ENCODE measurements at places on chromosomes 4 and X.
A peak's percentile ranks its signal among the peaks of the same experiment; 100 is the strongest.

- no peak for DNase-seq
Observed at GRCh38 chrX:109362101-109362500, 119.8 kb downstream of the GUCY2F start.

- no peak for DNase-seq
Observed at GRCh38 chr4:148335133-148335532, 107.1 kb downstream of the NR3C2 start.

DNA sequence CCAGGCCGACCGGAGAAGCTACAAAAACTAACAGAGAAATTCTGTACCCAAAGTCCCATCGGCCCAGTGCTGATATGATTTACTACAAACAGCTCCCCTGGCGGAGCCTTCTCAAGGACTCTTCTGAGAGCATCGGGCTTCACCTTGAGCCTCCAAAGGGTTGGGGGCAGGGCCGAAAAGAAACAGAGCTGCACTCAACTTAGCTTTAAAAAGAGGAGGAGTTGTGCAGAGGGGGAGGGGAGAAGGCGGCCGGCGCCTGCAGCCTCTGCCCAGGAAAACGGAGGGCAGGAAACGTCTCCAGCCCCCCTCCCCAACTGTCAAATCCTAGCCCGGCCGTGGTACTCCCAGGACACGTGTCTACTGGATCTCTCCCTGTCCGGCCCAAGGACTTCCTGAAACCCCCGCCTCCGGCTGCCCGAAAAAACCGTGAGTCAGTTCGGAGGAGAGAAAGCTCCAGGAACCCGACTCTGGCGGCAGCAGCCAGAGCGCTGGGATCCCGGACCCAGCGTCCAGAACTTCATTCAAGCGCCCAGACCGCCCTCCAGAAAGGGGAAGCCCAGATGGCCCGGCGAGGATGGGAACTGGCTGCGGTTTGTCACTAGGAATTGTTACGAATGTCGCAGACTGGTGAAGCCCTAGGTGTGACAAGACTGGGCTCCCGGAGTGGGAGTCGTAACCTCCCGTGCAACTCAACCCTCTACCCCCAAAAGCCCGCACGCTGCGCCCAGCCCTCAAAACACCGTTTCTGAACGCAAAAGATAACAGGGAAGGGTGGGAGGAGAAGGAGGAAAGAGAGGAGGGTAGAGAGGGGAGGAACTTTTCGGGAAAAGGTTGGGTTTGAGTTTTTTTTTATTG, 973 bp downstream of the ADAMTS3 start:
- peak; percentile 35 for DNase-seq

DNA sequence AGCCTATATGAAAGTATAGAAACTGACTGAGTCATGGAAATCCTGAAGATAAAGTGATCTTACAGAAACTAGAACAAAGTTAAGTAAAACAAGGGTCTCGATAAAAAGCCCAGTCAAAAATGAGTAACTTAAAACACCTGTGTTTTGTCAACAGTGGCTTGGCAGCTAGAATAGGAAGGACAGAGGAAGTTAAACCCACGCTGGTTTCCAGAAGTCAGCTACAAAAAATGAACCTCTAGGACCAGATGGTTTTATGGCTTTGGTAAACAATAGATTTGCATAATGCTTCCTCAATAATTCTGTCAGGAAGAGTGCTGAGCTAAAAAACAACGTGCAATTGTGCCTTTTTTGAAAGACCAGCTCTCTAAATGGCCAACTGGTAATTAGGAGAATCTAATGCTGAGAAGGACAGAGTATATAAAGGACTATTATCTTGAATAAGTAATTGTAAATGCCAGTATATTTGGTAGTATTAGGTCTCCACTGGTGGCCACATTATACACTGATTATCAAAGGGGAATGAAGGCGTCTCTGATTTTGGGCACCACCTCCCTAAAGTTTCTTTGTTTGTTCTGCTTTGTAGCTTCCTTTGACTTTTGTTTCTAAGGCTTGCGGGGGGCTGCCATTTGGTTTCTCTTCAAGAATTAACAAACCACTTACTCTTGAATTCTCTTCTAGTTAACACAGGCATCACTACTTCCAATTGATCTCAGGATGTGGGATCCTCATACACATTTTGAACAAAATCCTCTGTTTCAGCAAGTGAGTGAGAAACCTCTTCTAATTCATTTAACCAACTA, 72.2 kb upstream of the PPP3CA start:
- no peak for DNase-seq

DNA sequence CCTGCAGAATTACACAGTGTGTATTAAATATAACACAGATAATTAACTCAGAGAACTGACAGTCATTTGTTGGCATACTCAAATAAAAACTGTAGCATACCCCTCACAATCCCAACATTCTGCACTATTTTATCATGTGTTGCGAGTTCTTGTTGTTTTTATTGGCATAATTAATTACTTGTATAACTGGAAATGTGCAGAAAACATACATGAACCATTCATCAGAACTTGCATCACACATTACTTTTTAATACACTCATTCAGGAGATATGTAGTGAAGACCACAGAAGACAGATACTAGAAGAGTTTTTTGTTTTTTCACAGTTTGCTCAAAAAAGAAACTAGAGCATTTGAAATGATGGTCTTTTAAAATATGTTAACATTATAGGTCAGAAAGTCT, 74.6 kb upstream of the NEIL3 start:
- no peak for DNase-seq

DNA sequence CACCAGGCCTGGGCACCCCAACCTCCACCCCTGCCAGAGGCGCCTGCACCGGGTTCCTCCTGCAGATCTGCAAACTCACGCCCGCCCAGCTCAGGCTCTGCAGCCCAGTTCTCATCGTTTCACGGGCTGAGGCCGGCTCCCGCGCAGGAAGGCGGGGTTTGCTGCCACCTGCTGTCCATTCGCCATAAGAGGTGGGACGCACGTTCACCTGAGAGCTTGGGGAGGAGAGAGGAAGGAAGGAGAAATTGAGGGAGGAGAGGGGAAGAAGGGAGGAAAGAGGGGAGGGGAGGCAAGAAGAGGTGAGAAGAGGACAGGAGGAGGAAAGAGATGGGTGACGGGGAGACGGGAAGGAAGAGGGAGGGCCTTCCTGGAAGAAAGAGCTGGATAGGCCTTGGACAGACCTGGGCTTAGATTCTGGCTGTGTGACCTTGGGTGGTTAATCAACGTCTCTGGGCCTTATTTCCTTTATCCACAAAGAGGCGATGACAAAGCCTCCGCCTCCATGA, 114.5 kb downstream of the ADRA2C start:
- peak; percentile 45 for DNase-seq

Measured in A172 (cell line).